ENCODE measurements at places on chromosomes 7 and 10.
A peak's percentile ranks its signal among the peaks of the same experiment; 100 is the strongest.

DNA sequence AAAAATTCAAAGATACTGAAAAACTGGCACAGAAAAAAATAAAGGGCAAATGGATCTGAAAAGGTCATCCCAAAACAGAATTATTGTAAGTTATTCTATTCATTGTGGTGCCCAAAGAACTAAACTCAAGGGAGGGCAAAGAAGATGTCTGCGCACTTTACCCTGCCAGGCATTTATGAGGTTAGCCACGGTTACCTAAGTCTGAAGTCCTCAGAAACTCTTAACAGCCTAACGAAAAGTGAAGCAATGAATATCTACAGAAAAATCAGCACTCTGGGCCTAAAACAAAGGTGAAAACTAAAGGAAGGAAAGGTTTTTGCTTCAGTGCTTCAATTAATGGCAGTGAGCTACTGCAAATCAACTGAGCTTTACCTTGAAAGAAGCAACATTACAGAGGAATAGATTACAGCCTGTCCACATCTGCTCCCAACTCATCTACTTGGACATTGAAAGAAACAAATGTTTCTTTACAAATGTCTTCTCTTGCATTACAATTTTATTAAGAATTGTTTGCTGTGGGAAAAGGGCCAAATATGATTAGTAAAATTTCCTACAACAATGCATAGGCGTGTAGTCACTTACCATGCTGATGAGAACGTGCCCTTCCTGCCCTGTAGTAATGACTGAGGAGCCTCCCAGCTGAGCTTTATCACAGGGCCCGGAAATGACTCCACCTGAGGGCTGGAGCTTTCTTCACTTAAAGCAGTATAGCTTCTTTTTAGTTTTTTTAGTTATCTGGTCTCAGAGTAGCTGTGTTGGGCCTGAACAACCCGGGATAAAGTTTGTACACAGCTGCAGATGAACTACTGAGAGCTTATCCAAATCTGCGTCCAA, at the start of gene TUBAL3:
TUBAL3 (minus strand) TSS at position 621 of the 834 bp plus-strand sequence; CDS start at position 585, 36 bp downstream.
- no peak for DNase-seq

DNA sequence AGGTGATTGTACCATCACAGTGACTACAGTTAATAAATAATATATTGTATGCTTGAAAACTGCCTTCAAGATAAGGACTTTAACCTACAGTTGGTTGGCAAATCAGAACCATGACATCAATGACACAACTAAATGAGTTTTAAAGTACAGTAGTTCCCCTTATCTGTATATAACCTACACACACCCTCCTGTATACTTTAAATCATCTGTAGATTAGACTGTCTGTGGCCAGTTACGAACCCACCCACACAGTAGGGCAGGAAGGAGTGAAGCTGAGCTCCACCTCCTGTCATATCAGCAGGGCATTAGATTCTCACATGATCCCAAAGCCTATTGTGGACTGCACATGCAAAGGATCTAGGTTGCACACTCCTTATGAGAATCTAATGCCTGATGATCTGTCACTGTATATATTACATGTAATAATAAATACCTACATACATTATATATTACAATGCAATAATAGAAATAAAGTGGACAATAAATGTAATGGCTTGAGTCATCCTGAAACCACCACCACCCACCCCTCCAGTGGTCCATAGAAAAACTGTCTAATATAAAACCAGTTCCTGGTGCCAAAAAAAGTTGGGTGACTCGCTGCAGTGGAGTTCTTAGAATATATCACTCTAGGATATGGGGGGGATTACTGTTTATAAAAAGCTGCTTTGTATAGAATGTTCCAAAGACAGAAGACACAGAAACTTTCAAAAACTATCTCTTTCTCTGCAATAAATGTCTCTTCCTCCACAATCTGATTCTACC, 5.6 kb downstream of the TPK1 start:
- no peak for DNase-seq

GRCh38 chr10:123287594-123288247, 133.5 kb downstream of the BUB3 start:
- DNase-seq = peak; percentile 44

GRCh38 chr7:156778201-156778600, 114.8 kb downstream of the LMBR1 start:
- DNase-seq = no peak

GRCh38 chr7:68820321-68820720, 778.0 kb upstream of the AUTS2 start:
- DNase-seq = no peak

DNA sequence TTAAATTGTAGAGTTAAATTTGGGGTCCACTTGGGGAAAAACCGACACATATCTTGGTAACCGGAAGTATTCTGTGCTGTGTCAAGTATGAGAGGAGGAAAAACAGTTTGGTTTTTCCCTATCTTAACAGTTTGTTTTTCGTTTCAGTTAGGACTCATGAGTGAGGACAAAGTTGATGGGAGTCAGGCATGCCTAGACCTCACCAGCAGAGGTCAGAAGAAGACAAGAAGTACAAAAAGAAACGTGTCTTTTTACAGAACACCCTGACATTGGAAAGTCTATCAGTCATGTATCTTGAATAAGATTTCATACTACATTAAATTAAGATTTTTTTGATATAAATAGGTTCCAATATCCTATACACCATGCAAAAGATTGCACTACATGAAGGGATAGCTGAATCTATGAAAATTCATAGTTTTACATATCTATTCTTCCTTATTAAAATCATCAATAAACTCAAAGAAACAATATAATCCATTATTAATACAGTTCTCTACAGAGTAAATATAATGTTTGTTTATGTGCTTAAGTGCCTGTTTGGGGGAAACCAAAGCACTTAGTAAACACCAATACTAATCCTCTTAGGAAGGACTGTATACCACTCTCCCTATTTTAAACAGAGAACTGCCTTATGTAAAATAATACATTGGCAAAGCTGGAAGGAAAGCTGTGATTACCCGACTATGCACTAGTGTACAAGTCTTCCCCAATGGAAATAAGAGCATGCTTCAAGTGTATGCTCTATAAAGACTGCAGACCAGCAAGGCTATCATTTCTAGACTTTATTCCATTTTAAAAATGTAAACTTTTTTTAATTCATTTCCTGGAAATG, 95.6 kb downstream of the USP6NL start:
- DNase-seq = peak; percentile 34

DNA sequence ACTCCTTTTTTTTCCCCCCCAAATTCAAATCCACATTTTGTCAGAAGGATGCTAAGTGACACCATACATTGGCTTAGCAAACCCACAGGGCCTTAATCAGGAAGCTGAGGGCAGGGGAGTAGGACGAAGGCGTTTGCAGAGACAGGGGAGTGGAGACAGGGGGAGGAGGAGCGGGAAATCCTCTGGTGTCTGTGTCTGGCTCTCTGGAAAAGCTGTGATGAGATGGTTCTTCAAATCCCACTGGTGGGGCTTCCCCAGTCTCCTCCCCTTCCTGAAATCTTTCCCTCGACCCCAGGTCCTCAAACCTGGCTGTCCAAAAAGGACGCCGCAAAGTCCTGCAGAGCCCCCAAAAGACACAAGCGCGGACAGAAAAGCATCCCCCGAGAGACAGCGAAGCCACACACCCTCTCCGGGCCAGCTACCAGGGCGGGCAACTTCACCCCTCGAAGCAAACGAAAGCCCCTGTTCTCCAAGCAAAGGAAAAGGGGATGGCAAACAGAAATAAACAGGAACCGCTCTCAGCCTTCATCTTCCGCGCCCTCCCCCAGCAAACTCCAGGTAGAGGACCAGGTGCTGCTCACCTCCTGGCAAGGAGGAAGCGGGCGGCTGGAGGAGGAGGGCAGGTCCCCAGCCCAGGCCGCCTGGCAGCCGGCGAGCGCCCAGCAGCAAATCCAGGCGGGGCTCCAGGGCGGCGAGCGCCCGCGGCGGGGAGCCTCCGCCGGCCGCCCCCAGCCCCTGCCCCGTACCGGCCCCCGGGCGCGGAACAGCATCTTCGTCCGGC, 520 bp downstream of the ELAPOR2 start:
- DNase-seq = peak; percentile 26

GRCh38 chr7:144842377-144842851, 6.6 kb upstream of the TPK1 start:
- DNase-seq = peak; percentile 34

- no peak for DNase-seq
Measured at GRCh38 chr10:102718220-102718619, 3.8 kb downstream of the SFXN2 start.

GRCh38 chr10:59047957-59048618, 128.4 kb upstream of the PHYHIPL start:
- no peak for DNase-seq

DNA sequence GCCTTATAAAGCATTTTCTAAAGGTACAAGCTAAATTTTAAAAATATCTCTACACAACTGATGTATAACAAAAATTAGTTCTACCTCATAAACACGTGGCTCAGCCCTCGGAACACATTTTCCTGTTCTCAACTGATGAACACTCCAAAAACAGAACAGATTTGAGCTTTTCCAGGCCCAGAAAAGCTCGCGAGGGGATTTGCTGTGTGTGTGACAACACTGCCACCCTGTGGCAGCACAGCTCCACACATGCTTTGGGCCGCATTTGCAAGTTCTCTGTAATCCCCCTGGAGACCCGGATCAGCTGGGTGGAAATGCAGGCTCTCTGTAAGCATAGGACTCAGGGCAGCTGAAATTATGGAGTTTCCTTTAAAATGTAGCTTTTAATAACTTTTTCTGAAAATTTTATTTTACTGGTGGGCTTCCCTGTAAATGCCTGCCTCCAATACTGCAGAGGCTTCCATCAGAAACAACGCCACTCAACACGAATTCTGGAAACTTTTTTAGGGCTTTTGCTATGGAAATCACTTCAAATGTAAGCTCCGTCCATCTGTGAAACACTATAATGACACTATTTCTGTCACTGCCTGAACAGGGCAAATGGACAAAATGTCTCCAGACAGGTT, 155.5 kb downstream of the COBL start:
- peak; percentile 49 for DNase-seq

DNA sequence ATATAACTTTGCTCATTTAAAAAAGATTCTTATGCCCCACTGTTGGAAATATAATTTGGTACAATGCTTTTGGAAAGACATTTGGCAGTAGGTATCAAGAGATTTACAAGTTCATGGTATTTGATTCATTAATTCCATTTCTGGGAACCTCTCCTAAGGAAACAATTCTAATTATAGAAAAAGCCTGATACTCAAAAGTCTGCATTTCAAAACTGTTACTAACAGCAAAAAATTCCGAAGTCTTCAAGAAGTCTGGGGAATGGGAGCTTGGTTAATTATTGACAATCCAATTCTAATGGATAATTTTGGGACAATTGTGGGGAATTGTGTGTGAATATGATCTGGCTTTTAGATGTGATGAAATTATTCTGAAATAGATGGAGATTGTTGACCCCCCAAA, 59.6 kb downstream of the HDAC9 start:
- no peak for DNase-seq

DNA sequence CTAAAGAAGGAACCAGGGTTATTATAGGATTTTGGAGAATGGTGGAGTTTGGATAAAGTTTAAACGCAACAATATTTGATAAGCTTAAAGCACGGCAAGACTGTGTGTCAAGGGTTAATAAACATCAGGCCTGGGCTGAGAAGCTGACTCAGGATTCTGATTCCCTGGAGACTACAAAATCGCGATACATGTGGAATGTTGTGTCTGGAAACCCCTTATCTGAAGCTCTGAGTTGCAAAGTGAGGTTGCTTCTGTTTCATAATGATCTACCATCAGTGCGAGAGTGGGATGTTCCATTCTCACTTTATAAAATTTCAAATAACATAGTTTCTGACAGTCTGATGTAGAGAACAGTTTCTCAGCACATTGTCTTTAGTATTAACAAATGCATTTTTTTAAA, 7.8 kb downstream of the C1GALT1 start:
- no peak for DNase-seq

GRCh38 chr10:129662426-129662825, 195.4 kb downstream of the MGMT start:
- no peak for DNase-seq

Data from stimulated activated naive CD8-positive, alpha-beta T cell treated with anti-CD3 and anti-CD28 coated beads, Interleukin-15, Interleukin-2, amounts not matched to agents 100 U/mL and 50 U/mL, for 24 hours (primary cell).